Epithelial cell of prostate (primary cell): ENCODE measurements at places on chromosomes 7 and 10.
A peak's percentile ranks its signal among the peaks of the same experiment; 100 is the strongest.

- DNase-seq, result no peak
Observed at GRCh38 chr10:88243836-88244730, 339.0 kb downstream of the RNLS start.

GRCh38 chr7:108529341-108529740, 3.4 kb upstream of the PNPLA8 start:
- no peak for DNase-seq

GRCh38 chr10:91251430-91252056, 31.1 kb downstream of the PCGF5 start:
- DNase-seq, result peak; percentile 12

- DNase-seq, result no peak
Observed at GRCh38 chr10:110022716-110023504, 15.1 kb downstream of the ADD3 start.

GRCh38 chr7:40043164-40043563, 91.3 kb downstream of the MPLKIP start:
- DNase-seq, result no peak

GRCh38 chr7:41581041-41581440, 121.8 kb downstream of the INHBA start:
- DNase-seq, result no peak

- no peak for DNase-seq
Observed at GRCh38 chr10:98415731-98416119, 743 bp upstream of the PYROXD2 start.

- DNase-seq, result no peak
Observed at GRCh38 chr10:120011359-120012130, 119.0 kb downstream of the SEC23IP start.

- DNase-seq, result no peak
Observed at GRCh38 chr7:142383841-142384492, 126.1 kb upstream of the PRSS58 start.

GRCh38 chr7:137386966-137387365, 43.4 kb upstream of the PTN start:
- DNase-seq, result no peak

DNA sequence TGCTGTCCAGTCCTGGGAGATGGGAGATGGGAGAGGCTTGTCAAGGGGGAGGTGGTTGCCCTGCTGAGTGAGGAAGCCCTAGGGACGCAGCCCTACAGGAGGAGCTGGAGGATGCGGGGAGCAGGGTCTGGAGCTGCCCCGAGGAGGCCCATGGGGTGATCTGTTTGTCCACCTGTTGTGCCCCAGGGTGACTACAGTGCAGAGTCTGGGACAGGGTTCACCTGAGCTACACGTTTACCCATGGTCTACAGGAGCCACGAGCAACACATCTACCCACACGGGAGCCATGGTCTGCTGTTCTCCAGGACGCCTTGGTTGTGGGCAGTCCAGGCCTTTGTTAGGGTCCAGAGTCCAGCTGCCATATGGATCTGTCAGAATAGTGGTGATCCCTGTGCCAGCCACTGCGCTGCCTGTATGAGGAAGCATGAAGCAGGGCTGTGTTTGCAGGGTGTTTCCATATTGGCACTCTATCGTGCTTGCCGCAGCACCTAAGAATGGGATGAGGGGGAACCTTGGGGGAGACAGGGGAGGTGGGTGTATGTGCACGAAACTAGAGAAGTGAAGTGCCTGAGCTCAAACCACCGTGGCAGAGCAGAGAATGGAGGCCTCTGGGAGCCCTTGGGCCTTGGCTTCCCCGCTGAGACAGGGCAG, 23.7 kb downstream of the ZNF775 start:
- DNase-seq, result no peak

GRCh38 chr10:12973149-12973718, 28.3 kb downstream of the CCDC3 start:
- no peak for DNase-seq

GRCh38 chr7:55351263-55351662, 13.9 kb upstream of the LANCL2 start:
- no peak for DNase-seq

GRCh38 chr7:34224281-34224680, 318.9 kb downstream of the BMPER start:
- no peak for DNase-seq

GRCh38 chr7:8444468-8444769, 11.0 kb downstream of the NXPH1 start:
- DNase-seq, result no peak

- DNase-seq, result no peak
Observed at GRCh38 chr10:62924344-62924748, 108.2 kb upstream of the EGR2 start.

DNA sequence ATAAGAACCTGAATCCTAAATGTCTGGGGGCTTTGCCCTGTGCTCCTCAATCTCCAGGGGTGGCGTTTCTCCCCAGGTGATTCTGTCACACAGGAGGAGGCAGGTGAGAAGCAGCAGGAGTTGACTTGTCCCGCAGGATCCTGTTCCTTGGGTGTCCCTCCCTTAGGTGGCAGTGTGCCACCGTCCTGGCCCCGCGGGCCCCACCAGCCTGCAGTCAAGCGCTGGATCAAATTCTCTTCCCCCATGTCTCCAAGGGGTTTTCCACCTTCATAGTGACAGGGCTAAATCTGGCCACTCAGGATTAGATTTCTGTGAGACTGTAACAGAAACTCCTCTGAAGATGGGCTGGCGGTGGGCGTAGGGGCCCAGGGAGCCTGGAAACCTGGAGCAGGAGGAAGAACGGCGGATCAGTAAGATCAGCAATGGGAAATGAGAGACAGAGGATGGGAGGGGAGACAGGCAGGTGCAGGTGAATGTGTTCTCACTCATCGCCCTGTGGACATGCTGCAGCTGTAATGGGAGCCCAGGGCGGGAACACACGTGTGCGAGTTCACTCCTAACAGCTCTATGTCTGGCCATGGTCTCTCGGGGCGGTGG, 329.2 kb upstream of the COBL start:
- no peak for DNase-seq

GRCh38 chr7:36522453-36523007, 132.9 kb downstream of the ANLN start:
- no peak for DNase-seq

DNA sequence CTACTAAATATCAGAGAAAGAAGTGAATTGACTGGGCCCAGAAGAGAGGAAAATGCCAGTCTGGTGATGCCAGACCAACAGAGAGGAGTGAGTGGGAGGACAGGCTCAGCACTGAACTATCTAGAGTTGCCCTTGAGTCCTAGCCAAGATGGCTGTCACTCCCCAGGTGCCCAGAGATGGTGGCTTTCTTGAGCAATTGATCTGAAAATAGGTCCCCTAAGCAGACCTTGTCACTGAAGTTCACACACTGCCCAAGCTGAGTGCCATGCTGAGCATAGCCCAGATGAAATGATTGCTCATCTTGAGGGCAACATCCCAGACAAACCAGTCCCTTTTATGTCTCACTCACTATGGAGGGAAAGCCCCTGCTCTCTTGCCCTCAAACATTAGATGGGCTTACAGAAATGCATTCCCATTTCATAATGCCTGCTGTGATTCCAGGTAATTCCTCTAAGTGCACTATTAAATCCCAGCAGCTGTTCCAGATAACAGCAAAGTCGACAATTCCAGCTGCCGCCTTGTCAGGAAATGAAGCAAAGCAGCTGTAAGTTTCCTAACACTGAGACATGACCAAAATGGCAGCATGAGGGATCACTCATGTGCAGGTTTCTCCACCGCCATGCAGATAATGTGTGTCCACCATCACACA, 329.4 kb downstream of the KCNMA1 start:
- DNase-seq, result no peak

GRCh38 chr10:101952191-101952590, 103.8 kb downstream of the ARMH3 start:
- no peak for DNase-seq

GRCh38 chr10:34124522-34125035, 690.5 kb downstream of the PARD3 start:
- DNase-seq, result no peak

DNA sequence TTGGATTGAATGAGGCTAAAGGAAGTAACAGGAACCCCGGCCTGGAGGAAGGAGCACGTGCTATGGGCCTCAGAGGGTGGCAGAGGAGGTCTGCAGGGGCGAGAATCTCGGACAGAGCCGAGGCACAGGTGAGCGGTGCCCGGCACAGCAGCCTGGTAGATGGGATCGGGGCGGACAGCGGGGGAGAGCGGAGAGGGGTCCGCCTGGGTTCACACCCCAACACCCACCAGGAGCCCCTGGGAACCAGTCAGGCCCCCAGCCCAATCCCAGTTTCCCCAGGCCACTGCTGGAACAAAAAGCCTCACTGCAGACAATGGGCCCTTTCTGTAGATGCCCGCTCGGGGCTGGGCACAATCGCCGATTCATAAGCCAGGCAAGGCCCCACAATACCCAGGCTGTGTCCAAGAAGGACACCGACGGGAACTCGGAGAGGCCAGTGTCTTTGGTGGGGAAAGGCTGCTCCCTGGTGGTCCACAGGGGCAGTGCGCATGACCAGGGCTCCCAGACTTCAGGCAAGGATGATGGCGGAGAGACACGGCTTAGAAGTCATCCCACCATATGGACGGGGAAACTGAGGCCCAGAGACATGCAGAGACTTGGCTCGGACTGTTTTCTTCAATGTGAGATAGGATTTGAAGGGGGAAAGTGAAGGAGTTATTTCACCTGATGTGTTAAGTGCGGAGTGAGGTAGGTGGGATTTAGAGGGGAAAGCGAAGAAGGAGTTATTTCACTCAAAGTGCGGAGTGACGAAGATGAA, 106.9 kb upstream of the GPR26 start:
- DNase-seq, result no peak

DNA sequence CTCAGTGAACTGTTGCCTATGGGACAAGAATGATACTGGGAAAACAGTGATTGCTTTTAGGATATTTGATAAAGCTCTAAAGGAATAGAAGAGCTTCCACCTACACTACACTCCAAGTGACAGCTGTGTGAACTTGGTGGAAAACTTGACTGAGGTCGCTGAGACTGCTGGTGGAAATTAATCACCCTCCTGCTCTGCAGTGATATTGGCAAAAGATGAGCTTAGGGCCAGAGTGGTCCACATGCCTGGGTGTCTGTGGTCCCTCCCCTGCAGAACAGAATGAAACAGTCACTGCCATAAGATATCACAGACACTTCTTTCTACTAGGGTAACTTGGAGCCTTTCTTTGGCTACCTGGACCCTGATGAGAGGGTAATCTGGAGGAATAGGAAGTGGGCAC, 382.1 kb upstream of the GALNT17 start:
- DNase-seq, result no peak

DNA sequence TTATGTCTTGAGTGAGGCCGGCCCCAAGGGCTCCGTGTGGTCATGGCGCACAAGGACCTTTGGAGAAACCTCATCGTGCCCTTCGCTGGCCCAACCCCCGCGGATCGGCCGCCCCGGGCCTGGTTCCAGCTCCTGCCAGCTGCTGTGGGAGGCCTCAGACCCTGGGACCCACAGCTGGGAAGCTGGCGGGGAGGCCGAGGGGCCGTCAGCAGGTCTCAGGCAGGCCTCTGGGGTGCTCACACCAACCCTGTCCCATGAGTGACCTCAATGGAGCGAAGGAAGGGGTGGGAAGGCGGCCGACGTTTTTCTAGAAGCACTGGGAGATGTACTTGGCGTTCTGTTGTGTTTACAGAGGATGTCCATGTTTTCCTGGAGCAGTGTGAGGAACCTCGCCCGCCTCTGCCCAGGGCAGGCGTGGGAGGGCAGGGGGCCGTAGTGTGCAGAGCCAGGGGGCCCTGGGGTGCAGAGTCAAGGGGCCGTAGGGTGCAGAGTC, 18.6 kb upstream of the ADGRA1 start:
- DNase-seq, result no peak

GRCh38 chr7:5553298-5553877, 129.8 kb upstream of the TNRC18 start:
- no peak for DNase-seq

DNA sequence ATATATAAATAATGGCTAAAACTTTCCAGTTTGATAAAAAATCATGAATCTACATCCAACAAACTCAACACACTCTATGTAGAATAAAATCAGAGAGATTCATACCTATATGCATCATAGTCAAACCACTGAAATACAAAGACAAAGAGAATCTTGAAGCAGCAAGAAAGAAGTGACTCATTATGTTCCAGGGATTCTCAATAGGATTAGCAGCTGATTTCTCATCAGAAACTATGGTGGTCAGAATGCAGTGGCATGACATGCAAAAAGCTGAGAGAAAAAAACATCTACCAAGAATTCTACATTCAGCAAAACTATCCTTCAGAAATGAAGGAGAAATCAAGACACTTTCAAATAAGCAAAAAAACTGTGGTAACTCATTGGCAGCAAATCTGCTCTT, 187.4 kb downstream of the RNLS start:
- DNase-seq, result no peak

- no peak for DNase-seq
Observed at GRCh38 chr10:83943920-83944319, 195.4 kb upstream of the GHITM start.

- no peak for DNase-seq
Observed at GRCh38 chr10:43970018-43970698, 321.5 kb upstream of the ZNF32 start.

GRCh38 chr7:122748195-122748594, 45.5 kb upstream of the RNF148 start:
- DNase-seq, result no peak

GRCh38 chr7:1508277-1508758, 4.1 kb upstream of the INTS1 start:
- no peak for DNase-seq

GRCh38 chr7:26099236-26099635, 52.8 kb upstream of the NFE2L3 start:
- DNase-seq, result no peak

- DNase-seq, result no peak
Observed at GRCh38 chr10:74748468-74749031, 77.8 kb upstream of the KAT6B start.

DNA sequence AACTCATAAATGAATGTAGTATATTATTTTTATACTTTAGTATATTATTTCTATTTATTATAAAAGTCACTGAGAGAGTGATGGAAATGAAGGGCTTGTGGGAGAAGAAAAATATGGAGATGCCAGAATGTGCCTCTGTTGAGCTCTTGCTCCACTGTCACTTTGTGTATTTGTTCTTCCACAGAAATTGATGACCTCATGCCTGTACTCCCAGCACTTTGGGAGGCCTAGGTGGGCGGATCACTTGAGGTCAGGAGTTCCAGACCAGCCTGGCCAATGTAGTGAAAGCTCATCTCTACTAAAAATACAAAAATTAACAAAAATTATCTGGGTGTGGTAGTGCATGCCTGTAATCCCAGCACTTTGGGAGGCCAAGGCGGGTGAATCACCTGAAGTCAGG, 76.4 kb upstream of the STK17A start:
- no peak for DNase-seq

DNA sequence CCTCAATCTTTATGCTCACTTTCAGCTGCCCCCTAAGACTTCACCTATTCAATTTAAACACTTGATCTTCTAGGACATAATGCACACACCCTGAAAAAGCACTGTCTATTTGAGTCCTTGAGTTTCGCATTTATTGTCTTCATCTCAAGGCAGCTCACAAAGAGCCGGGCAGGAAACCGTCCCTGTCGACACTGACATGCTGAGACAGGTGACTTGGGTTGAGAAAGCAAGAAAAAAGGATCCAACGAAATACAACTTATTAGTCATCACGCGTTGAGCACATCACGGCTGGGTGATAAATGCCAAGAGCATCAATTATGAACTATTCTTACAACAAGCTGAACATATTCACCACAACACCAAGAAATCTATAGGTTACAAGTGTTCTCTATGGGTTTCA, 91.1 kb downstream of the CALN1 start:
- no peak for DNase-seq

- no peak for DNase-seq
Observed at GRCh38 chr10:79372871-79373270, 25.6 kb downstream of the PPIF start.
